ENCODE measurements at places on chromosomes 6 and 20. TPM values are rescaled to one million over a fixed set of nuclear protein-coding genes. Genes with fewer than 3 reads are reported as not detected.

- H3K27ac ChIP-seq, result no peak overlapping the region
- peak overlapping the region; percentile 7 for H3K4me3 ChIP-seq
Observed at GRCh38 chr6:30763618-30764489, 19.5 kb upstream of the IER3 start.

- no peaks in the 10 kb centered on the region for H3K27me3 ChIP-seq
- no peak overlapping the region for H3K27ac ChIP-seq
- DNase-seq, result no peak
- no peaks in the 10 kb centered on the region for H3K36me3 ChIP-seq
- H3K4me3 ChIP-seq, result no peak overlapping the region
Observed at GRCh38 chr6:21752054-21752811, 158.7 kb downstream of the SOX4 start.

- no peak overlapping the region for H3K4me3 ChIP-seq
- DNase-seq, result no peak
- peaks cover 17% of the 10 kb centered on the region for H3K4me1 ChIP-seq
Observed at GRCh38 chr6:13526727-13527670, 39.6 kb upstream of the GFOD1 start.

GRCh38 chr20:47008842-47009518 lies 114.3 kb downstream of the EYA2 start:
- no peaks in the 10 kb centered on the region for H3K36me3 ChIP-seq
- no peak overlapping the region for H3K4me3 ChIP-seq
- H3K27me3 ChIP-seq, result no peaks in the 10 kb centered on the region

GRCh38 chr6:87391334-87391733 lies 16.4 kb upstream of the CFAP206 start:
- peak; percentile 70 for DNase-seq
- H3K4me1 ChIP-seq, result no peaks in the 10 kb centered on the region
- H3K27ac ChIP-seq, result no peak overlapping the region

Gene CRYBG1
- total RNA-seq, result 0.40 TPM

Gene SLC52A3
- not detected for total RNA-seq

Gene SNAI1
- 4.0 TPM for total RNA-seq

Gene MAS1L
- not detected for total RNA-seq

Measured in neural progenitor cell (in vitro differentiated cells).